A172 (cell line): ENCODE measurements at places on chromosomes 6 and 20. TPM values are rescaled to one million over a fixed set of nuclear protein-coding genes. Genes with fewer than 3 reads are reported as not detected.

DNA sequence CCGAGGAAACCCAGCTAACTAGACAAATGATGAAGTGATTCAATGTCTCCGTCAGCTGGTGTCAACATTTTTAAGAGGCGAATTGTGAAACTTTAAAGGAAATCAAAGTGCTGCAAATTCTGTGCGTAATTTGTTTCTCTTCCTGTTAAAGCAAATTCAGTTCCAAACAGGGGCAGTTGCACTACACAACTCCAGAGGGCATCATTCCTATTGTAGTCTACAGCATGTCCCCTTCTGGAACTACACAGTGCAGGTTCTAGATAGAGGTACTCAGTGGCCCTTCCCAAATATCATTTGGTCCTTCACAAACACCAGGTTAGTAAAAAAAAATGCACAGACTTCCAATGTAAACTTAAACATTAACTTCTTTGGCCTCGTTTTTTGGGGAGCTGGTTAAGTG lies 38.3 kb upstream of the SMLR1 start:
- DNase-seq = no peak

Gene HCRTR2
- total RNA-seq = not detected in 2 replicates

- no peak for DNase-seq
These were observed 3.9 kb upstream of the STMND1 start for GRCh38 chr6:17097982-17098381.

Gene SYTL3
- total RNA-seq = 1.7 and 2.0 TPM in 2 replicates

Gene MYLK2
- 0.55 and 0.91 TPM in 2 replicates for total RNA-seq

- peak; percentile 71 for DNase-seq
These were observed 20.2 kb downstream of the MCUR1 start for GRCh38 chr6:13794184-13794583.

GRCh38 chr6:10479939-10480700 lies 41.0 kb upstream of the GCNT2 start:
- DNase-seq = no peak

DNA sequence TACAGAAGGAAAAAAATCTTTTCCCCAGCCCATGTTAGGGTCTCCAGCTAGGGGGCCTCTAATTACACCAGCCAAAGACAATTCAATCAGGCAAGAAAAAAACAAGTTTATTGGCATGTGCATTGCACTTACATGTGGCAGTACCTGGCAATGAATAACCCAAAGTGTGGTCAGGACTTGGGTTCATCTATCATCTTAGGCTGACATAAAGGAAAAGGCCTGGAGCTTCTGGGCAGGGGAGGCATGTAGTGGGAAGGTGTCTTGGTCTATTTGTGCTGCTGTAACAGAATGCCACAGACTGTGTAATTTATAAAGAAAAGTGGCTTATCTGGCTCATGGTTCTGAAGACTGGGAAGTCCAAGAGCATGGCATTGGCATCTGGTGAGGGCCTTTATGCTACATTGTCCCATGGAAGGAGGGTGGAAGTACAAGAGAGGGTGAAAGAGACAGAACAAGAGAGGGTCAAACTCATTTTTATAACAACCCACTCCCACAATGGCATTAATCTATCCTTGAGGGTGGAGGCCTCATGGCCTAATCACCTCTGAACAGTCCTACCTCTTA lies 4.4 kb upstream of the PYGB start:
- no peak for DNase-seq

DNA sequence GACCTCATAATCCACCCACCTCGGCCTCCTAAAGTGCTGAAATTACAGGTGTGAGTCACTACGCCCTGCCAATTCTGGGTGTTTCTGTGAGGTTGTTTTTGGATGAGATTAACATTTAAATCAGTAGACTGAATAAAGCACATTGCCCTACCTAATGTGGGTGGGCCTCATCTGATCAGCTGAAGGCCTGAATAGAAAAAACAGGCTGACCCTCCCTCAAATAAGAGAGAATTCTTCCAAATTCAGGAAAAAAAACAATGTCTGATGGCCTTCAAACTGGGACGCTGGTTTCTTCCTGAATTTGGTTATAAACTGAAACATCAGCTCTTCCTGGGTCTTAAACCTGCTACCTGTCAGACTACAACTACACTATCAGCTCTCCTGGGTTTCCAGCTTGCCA lies 51.0 kb downstream of the POU3F2 start:
- DNase-seq = no peak

GRCh38 chr20:45279992-45280391 lies 25.6 kb upstream of the SLPI start:
- DNase-seq = no peak

DNA sequence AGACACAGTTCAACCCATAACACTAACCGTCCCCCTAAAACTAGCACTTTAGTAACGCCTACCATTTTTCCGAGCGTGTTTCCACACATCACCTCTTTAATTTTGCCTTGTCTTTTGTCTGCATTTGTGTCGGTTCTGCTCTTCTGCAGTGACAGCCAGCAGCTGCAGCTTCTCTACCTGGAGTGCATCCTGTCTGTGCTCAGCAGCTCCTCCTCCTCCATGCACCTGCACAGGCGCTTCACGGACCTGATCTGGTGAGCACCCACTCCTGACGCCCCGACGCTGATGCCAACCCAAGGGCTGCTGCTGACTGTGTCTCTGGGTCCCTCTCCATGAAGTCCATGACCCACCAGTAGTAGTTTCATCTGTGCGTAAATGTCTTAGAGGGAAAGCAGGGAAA lies 35.4 kb upstream of the PBOV1 start:
- no peak for DNase-seq

GRCh38 chr6:72212686-72213085 lies 326.3 kb downstream of the RIMS1 start:
- DNase-seq = no peak

GRCh38 chr20:59207742-59208357 lies 44.2 kb downstream of the ZNF831 start:
- peak; percentile 11 for DNase-seq

Gene DEFB132
- total RNA-seq = not detected in 2 replicates

GRCh38 chr6:122799140-122799745 lies 10.2 kb downstream of the SMPDL3A start:
- DNase-seq = no peak

Gene EPB41L1
- total RNA-seq = 32.2 and 43.2 TPM in 2 replicates

- DNase-seq = no peak
These were observed 51.1 kb upstream of the SSTR4 start for GRCh38 chr20:22984008-22984407.

- DNase-seq = peak; percentile 53
These were observed 1.7 kb downstream of the PRPH2 start for GRCh38 chr6:42720739-42721138.

- peak; percentile 42 for DNase-seq
These were observed 266.0 kb downstream of the ALDH8A1 start for GRCh38 chr6:134683783-134684422.

GRCh38 chr20:61930776-61931475 lies 134.8 kb downstream of the TAF4 start:
- no peak for DNase-seq

Gene UNC93A
- not detected in 2 replicates for total RNA-seq

Gene C6orf132
- total RNA-seq = 0.02 TPM in 1 of 2 replicates, not detected in the other

GRCh38 chr6:90468080-90468479 lies 118.8 kb downstream of the MAP3K7 start:
- peak; percentile 48 for DNase-seq

Gene HLA-C
- 441 and 534 TPM in 2 replicates for total RNA-seq

DNA sequence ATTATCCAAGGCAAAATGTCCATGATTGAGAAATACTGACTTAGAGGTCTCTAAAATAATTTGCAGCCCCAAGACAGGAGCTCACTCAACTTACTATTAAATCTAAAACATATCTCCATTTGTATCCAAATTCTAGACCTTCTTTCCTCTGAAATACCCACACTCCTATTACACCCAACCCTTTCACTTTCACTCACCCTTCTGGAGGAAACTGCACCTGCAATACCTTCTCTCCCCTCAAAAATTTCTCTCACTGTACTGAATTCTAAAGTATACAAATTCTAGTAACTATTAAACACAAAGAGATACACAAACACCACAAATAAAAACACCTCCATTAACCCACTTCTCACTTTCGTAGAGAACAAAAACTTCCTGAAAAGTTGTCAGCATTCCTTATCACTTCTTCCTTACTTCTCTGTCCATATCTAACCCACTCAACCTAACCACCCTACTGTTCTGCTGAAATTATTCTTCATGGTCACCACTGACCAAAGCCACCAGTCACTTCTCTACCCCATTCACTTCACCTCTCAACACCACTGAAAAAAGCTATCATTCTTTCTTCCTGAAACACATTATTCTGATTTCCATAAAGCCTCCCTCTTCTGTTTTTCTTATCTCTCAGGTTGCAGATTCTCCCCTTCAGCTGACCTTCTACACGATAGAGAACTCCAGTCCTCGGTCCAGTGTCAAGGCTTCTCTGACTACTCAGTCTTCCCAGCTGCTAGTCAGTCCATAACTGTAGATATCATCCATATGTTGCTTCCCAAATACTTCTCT lies 12.0 kb downstream of the LMBRD1 start:
- no peak for DNase-seq

Gene TRIM31
- total RNA-seq = not detected in 2 replicates

- DNase-seq = no peak
These were observed 360.2 kb downstream of the PREX1 start for GRCh38 chr20:48467622-48468021.

Gene CALHM5
- 3.8 and 4.1 TPM in 2 replicates for total RNA-seq

Gene MLN
- total RNA-seq = not detected in 2 replicates

Gene ZBTB46
- total RNA-seq = 6.8 and 10.3 TPM in 2 replicates

DNA sequence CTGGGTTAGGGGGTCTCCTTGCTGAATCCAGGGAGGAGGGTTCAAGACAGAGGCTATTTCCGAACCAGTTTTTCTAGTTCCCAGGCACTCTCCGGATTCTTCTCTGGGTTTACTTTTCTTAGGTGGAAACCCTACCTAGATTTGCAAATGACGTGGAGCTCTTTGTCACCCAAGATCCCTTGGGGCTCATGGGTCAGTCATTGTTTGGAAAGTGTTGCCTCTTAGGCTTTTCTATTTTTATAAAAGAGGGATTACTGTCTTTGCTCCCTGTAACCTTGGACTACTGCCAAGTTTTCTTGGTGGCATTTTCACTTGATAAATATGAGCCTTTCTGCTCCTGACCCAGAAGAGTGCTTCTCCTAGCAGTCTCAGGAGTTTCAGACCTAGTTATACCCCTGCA lies 33.6 kb downstream of the FAM209B start:
- DNase-seq = peak; percentile 29

DNA sequence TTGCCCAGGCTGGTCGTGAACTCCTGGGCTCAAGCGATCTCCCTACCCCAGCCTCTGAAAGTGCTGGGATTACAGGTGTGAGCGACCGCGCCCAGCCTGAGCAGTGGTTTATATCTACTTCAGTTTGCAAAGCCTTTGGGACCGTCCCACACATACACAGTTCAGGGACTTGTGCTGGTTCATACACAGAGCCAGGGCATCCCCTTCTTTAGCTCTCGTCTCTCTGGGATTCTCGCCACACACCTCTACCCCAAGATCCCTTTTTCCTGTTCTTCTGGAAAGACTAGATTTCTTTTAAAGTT lies 12.5 kb downstream of the CAP2 start:
- no peak for DNase-seq

Gene ASF1A
- total RNA-seq = 46.9 and 54.8 TPM in 2 replicates

Gene SPDEF
- not detected in 2 replicates for total RNA-seq

DNA sequence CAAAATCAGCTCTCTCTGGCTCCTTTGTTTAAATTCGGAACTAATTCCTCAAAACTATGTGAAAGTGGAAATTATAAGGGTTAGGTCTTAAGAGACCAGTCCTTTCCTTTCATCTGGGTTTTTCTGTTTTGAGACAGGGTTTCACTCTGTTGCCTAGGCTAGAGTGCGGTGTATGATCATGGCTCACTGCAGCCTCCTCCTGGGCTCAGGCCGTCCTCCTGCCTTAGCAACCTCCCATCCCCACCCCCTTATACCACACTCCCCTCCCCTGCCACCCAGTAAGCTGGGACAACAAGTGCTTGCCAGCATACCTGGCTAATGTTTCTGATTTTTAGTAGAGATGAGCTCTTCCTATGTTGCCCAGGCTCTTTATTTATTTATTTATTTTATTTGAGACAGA lies 12.8 kb upstream of the SSR1 start:
- DNase-seq = no peak

DNA sequence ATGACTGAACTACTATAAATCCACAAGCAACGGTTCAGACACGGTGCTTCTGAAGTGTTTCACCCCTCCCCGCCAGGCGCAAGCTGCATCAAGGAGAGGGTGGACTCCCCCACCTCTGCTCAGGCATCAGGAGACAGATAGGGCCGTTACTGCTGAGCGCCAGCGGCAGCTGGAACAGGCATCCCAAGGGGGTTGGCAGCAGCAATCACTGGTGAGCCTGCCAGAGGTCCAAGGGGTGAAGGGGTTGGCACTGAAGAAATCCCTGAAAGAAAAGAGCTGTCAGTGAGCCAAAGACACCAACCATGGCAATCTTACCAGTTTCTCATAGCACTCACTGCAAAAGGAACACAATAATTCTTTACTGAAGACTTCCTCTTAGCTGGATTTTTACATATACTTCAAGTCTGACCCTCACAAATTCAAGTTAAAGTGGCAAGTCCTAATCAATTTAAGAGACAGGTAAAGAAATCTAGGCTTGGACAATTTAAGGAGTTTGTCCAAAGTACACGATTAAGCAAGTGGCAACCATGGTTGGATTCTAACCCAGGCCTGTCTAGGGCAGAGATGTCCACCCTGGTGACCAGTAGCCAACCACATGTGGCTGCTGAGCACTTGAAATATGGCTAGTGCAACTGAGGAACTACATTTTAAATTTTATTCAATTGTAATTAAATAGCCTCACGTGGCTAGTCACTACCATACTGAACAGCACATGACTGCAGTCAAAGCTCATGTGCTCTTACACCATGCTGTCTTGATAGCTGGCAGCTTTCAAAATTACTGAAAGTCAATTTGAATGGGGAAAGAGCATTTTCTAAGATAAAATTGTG lies 21.7 kb upstream of the TBC1D20 start:
- DNase-seq = no peak

DNA sequence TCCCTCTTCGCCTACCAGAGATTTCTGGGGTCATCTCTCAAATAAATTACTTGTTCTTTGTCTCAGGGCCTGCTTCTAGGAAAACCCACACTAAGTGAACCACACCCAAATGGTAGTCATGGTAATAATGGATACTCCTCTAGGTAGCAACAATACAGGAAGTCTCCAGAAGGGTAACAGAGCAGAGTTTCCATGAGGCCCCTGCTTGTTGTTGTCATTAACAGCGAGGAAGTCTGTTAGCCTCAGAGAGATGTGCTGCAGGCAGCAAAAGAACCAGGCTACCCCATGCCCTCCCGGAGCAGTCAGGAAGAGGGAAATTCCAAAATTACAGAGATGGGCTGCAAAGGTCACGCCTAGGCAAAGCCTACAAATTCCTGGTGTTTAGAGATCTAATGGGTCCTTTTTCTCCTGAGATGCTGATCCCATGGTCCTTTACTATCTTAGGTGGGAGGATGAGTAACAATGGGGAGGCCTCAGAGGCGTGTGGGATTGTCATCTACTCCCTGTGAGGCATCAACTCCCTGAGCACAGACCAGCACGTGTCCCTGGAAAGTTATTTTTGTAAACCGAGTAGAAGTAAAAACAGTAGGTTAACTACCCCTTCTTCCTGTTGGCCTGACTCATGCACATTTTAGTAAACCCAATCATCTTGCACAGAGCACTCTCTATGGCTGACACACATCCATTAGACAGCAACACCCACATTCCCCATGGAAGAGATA lies 10.1 kb downstream of the ISM1 start:
- peak; percentile 32 for DNase-seq

GRCh38 chr6:37589941-37590340 lies 90.2 kb upstream of the CCDC167 start:
- DNase-seq = no peak

Gene TREML2
- not detected in 2 replicates for total RNA-seq
